ENCODE measurements at places on chromosomes 16 and 17.
A peak's percentile ranks its signal among the peaks of the same experiment; 100 is the strongest.

DNA sequence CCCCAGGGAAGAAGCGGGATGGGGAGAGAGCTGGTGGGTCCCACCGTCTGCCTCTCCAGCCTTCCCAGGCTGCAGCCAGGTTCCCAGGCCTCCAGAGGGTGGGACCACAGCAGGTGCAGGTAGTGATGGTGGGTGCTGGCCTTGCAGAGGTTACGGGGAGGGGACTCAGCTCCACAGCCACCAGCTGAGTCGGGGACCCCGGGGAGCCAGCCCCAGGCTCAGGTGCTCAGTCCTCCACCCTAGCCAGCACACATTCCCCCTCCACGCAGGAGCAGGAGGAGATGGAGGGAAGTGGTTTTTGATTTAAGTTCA, 5.0 kb downstream of the TP53I13 start:
- DNase-seq: no peak

DNA sequence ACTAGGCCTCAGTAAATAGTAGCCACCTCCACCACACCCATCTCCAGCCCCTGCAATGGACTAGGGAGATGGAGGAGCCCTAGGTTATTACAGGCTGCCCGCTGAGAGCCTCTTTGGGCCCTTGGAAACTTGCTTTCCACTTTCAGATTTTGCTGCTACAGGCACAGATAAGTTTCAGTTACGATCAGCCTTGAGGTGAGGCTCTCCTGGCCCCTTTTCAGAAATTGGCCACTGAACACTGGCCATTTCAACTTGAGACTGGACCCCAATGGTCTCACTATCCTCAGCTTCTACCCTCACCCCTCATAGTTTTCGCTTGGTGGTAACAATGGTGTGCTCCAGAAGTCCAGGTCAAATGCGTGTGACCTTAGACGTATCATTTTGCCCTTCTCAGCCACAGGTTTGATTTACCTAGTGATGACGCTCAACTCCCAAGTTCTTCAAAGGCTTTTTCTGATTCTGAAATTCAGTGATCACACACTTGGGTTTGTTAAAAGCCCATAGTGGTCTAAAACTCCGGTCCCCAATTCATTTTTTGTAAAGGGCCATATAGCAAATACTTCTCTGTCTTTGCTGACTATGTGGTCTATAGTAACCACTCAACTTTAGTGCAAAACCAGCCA, 1.0 kb downstream of the PMM2 start:
- DNase-seq: no peak

GRCh38 chr17:18921912-18922451, 30.0 kb upstream of the SLC5A10 start:
- peak; percentile 27 for DNase-seq

DNA sequence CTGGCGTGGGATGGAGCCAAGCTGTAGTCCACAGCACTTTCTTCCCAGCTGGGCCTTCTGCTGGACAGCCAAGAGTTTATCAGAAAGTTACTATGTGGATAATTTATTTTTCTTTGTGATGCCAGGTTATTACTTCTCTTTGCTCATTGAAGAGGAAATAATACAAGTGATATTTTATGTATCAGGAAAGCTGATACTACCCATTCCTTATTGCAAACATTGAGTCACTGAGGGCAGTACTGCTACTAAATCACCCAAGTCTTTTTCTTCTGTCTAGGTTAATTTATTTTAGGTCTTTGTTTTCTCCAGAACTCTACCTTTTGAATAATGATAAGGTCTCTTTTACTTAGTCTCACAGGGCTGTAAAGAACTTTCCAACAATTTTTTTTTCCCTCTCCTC, 8.3 kb downstream of the NUP93 start:
- no peak for DNase-seq

DNA sequence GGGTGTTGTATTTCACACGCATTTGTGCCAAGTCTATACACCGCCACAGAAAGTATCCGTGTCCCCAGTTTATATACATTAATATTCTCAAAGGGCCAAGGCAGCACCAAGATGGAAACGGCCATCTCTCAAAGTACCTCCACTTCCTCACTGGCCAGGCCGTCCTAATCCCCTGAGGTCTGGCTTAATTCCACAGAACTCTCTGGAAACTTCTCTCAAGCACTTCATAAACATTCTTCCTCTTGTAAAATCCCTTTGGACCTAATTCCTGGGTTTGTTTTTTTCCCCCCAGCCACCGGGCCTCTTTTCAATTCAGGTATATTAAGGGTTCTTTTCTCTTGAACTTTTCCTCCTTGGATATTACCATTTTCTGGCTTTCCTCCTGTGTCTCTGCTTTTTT, 5.1 kb upstream of the ERN1 start:
- DNase-seq: no peak

DNA sequence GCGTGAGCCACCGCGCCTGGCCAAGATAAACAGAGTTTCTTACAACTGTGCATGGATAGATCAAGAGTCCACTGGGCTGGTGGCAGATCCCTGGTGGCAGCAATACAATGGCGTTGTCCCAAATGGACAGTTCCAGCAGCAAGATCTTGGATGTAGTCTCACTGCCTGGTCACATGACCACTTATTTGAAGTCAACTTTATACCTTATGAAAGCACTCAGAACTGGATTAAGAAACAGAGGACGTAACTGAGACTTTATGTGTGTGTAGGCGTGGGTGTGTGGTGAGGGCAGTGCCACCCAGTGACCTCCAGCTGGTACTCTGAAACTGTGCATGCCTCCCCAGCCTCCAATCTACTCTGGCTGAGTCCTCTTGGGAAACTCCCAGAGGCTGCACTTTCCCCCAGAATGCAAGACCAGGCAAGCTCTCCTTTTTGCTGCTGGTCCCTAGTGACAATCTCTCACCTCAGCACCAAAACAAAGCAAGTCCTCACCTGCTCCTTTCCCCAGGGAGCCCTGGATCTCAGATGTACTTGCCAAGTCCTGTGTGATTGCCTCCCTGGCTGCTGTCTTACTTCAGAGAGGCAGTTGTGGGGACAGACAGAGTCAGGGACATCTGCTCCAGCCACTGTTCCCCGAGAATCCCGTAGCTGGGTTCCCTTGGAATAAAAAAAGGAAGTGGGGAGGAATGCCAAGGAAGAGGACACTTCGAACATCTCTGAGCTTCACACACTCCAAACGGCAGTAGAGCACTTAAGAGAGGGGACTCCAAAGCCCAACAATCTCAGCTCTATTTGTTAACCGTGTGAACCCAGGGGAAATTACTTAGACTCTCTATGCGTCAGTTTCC, 11.7 kb upstream of the ST6GALNAC2 start:
- DNase-seq: no peak

GRCh38 chr16:58459344-58460218, 40.4 kb upstream of the NDRG4 start:
- DNase-seq: no peak

DNA sequence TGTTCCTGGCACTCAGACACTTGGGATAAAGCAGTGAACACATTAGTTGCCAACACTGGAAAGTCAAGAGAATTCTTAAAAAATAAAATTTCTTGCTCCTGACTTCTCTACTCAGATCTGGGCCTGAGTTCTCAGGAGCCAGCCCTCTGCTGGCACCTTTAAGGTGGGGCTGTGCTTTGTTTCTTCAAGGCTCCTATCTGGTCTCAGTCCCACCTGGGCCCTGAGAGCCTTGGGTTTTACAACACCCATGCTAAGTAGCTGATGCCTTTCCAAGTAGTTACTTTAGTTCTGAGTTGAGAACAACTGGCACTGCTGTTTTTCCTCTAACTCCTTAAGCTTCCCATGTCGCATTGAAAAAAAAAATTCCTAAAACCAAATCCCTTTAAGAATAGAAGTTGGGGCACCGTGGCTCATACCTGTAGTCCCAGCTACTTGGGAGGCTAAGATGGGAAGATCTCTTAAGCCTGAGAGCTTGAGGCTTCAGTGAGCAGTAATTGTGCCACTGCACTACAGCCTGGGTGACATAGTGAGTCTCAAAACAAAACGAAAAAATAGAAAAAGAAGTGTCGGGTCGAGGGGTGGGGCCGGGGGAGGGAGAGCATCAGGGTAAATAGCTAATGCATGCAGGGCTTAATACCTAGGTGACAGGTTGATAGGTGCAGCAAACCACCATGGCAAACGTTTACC, 16.6 kb downstream of the CHAD start:
- DNase-seq: no peak

GRCh38 chr17:65530523-65531255, 30.8 kb downstream of the AXIN2 start:
- no peak for DNase-seq

DNA sequence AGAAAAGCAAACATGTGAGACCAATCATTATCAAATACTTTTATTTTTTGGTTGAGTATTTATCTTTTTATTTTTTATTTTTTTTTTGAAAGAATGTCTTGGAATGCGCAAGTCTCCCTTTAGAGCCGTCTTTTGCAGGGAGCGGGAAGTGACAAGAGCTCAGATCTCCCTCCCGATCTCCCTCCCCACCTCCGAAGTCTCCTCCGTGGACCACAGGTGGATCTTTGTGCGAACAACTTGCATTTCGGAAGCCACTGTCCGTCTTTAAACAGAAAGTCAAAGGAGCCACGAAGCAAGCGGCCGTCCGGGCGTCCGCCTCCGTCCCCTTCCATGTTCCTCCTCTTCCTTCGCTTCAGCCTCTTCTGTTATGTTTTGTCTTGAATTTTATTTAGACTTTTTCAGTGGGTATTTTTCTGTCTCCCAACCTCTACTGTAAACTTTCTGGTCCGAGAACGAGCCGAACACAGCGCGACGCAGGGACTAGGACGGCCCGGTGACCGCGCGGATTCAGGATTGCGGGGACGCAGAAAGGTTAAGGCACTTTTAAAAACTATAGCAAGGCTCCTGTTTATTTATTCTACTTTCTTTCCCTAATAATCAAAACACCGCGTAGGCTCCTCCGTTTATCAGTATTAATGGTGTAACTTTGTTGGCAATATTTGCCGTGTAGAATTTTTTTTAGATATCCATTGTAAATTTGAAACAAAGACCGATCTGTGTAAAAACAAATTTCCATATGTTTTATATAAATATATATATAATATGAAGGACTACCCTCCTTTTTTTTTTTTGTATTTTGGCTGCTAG, 3.3 kb downstream of the FOXF1 start:
- DNase-seq: no peak

- DNase-seq: no peak
Measured at GRCh38 chr17:75922173-75922961, 17.7 kb upstream of the MRPL38 start.

- no peak for DNase-seq
Measured at GRCh38 chr16:50717091-50717490, 23.7 kb downstream of the NOD2 start.

- DNase-seq: no peak
Measured at GRCh38 chr16:1976951-1977874, 4.1 kb downstream of the NOXO1 start.

- peak; percentile 64 for DNase-seq
Measured at GRCh38 chr16:24748242-24748641, 18.8 kb downstream of the TNRC6A start.

- DNase-seq: no peak
Measured at GRCh38 chr16:53908731-53909130, 204.8 kb downstream of the FTO start.

DNA sequence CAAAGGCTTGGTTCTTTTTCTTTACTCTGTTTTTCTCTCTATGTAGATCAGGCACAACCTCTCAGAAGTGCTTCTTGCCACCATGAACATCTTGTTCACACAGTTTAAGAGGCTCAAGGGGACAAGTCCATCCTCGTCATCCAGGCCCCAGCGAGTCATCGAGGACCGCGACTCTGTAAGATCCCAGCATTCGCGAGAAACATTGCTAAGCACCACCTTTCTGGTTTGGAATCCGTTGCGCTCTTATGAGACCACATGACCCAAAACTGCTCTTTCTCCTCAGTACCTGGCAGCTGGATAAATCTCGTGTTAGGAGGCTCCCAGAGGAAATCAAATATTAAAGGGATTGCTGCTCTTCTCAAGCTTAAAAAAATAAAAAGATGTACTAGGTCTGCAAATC, 23.3 kb upstream of the SLC12A3 start:
- no peak for DNase-seq

DNA sequence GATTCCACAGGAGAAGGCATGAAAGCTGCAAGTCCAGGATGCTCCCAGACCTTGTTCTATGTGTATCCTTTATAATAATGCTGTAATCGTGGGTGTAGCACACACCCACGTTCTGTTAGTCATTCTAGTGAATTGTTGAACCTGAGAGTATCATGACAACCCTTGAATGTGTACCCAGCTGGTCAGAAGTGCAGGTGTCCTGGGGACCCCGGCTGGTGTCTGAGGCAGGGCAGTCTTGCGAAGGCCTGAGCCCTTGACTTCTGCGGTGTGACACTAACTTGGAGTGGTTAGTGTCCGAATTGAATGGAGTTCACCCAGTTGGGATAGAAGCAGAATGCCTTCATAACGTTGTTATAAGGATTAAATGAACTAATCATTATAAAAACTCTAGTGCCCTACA, 218.0 kb upstream of the TNRC6C start:
- no peak for DNase-seq
